Activated T-cell treated with anti-CD3 and anti-CD28 coated beads, Interleukin-2, amount 50 U/mL, for 72 hours (primary cell): ENCODE measurements at places on chromosomes 3 and 15.

DNA sequence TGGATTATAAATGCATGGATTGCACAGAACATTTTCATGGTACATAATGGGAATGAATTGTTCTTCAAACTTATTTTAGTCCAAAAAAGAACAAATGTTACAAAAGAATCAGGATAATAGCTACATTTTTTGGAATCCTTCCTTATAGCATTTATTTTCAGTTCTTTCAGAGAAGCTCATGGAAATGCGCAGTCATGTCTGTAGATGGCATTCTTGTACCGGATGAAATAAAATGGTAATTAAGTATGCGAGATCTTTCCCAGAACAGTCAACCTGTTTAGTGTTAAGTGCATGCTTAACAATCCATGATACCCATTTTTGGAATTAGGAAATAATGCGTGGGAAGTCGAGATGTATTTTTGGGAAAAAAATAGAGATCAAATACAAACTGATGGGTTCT is 38.2 kb upstream of the GOLGA8B start:
- no peak for DNase-seq
- H3K36me3 ChIP-seq = no peaks in the 10 kb centered on the region
- no peaks in the 10 kb centered on the region for H3K4me1 ChIP-seq
- H3K27me3 ChIP-seq = peaks cover 29% of the 10 kb centered on the region
- no peak overlapping the region for H3K27ac ChIP-seq

DNA sequence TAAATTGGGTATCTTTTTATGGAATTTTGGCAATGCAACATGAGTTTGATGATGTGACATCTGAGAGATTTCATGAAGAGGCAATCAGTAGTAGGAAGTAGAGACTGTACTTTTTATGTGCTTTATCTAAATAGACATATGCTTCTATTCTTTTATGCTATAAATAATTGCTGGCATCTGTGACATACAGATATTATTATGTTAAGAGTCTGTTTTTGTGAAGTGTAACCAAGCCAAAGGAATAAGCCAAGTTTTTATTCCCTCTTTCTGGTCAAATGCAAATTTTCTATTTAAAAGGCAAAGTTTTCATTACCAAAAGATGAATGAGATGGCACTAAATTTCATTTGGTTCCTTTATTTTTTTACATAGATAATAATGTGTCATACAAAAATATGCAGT is 32.4 kb downstream of the PYDC2 start:
- no peak overlapping the region for H3K4me3 ChIP-seq
- no peak overlapping the region for H3K27ac ChIP-seq
- DNase-seq = no peak
- H3K4me1 ChIP-seq = no peaks in the 10 kb centered on the region
- H3K36me3 ChIP-seq = no peaks in the 10 kb centered on the region
- H3K27me3 ChIP-seq = no peaks in the 10 kb centered on the region

DNA sequence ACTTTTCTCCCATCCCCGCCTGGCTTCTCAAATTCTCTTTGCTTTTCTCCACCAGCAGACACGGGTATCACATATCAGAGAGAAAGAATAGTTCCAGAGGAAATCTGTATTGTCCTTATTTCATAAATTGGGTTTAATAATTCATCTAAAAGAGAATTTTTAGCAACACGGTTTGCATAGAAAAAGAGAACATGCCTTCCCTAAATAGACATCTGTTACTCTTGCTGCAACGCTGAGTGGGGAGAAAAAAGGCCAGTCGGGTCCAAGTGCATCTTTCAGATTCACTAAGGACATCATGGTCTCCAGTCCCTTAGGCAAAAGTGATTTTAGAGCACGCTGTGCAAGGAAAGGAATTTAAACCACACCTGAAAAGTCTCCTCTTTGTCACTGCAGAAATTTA is 201.3 kb downstream of the ABHD5 start:
- no peak overlapping the region for H3K27ac ChIP-seq
- DNase-seq = no peak
- peaks cover 50% of the 10 kb centered on the region for H3K27me3 ChIP-seq
- H3K36me3 ChIP-seq = no peaks in the 10 kb centered on the region

GRCh38 chr15:36344887-36345286 is 234.5 kb upstream of the CDIN1 start:
- H3K4me1 ChIP-seq = no peaks in the 10 kb centered on the region
- DNase-seq = no peak
- H3K27me3 ChIP-seq = no peaks in the 10 kb centered on the region
- no peak overlapping the region for H3K4me3 ChIP-seq
- no peak overlapping the region for H3K27ac ChIP-seq
- H3K36me3 ChIP-seq = no peaks in the 10 kb centered on the region

DNA sequence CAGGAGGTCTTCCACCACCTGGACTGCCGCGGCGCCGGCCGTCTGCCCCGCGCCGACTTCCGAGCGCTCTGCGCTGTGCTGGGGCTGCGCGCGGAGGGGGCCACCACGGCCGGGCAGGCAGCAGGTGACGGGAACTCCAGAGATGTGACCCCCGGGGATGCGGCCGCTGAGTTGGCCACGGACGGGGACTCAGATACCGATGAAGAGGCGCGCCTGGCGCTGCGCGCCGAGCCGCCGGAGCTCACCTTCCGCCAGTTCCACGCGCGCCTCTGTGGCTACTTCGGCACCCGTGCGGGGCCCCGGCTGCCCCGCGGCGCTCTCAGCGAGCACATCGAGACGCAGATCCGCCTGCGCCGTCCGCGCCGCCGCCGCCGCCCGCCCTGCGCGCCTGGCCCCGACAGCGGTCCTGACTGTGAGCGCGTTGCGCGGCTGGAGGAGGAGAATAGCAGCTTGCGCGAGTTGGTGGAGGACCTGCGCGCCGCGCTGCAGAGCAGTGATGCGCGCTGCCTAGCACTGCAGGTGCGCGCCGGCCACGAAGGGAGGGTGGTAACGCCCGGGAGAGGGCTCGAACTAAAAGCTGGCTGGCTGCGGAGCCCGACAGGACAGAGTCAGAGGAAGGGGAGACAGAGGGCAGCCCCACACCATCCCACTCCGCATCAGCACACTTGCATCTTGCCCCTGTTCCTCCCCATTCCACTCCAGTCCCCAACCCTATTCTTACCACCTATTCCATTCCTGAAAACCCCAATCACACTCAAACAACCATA is 885 bp downstream of the EFCC1 start:
- DNase-seq = peak; percentile 57
- H3K4me1 ChIP-seq = peaks cover 36% of the 10 kb centered on the region
- peaks cover 41% of the 10 kb centered on the region for H3K27me3 ChIP-seq
- H3K36me3 ChIP-seq = no peaks in the 10 kb centered on the region
- no peak overlapping the region for H3K27ac ChIP-seq

DNA sequence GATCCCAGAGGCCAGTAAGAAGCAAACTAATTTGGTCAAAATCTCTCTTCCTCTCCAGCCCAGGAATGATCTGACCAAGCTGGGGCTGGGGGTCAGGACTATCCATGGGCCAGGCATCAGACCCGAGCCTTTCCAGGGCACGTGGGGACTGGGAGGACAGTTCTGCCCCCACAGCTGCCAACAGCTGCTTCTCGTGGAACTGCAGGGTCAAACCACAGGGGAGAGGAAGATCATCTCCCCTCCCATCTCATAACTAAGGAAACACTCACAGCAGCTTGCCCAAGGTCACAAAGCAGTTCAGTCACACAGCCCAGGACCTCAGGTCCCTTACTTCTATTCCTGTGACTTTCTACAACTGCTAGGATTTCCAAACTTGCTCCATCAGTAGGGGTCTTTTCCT is 47.1 kb downstream of the DAPK2 start:
- H3K4me1 ChIP-seq = peaks cover 41% of the 10 kb centered on the region
- peaks cover 22% of the 10 kb centered on the region for H3K27me3 ChIP-seq
- H3K36me3 ChIP-seq = no peaks in the 10 kb centered on the region
- no peak overlapping the region for H3K27ac ChIP-seq

GRCh38 chr15:94127006-94127405 is 104.4 kb upstream of the MCTP2 start:
- no peaks in the 10 kb centered on the region for H3K27me3 ChIP-seq
- no peak overlapping the region for H3K27ac ChIP-seq
- no peak overlapping the region for H3K4me3 ChIP-seq
- H3K36me3 ChIP-seq = no peaks in the 10 kb centered on the region

DNA sequence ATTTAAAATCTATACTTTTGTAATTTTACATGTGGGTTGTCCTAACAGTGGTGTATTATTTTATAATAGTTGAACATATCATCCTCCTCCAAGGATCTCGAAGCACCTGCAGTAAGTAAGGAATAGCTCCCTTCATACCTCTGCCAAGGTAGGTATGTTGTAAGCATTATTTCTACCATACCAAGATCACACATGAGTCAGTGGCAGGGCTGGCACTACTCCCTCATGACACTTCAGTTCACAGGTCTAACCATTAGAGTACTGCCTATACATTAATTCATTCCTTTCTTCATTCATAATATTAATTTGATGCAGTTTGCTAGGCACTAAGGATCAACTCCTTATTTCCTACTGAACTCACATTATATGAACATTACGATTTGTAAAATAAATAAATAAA is 11.9 kb upstream of the LEKR1 start:
- DNase-seq = no peak
- H3K4me1 ChIP-seq = peaks cover 48% of the 10 kb centered on the region
- no peak overlapping the region for H3K4me3 ChIP-seq

DNA sequence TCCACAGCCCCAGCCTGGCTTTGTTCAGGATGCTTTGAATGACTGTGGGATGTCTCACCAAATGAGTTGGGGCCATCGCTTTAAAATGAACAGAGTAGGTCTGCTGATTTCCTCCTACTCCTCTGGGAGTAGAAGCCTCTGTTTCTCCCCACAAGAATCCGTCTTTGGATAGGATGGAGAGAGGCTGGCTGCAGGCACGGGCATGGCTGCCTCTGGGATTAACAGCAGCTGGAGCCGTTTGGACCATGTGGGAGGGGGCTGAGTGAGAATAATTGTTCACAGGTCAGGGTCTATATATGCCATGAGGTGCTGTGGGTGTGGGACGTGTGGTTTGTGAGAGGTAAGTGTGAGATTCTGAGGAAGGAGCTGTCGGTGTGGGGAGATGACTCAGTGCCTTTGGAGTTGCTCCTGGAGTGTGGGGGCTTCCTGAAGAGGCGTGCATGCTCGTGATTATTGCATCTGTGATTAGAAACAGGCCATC is 48.0 kb upstream of the APEH start:
- H3K36me3 ChIP-seq = peaks cover 2% of the 10 kb centered on the region
- no peak overlapping the region for H3K4me3 ChIP-seq
- no peak overlapping the region for H3K27ac ChIP-seq
- H3K4me1 ChIP-seq = peaks cover 15% of the 10 kb centered on the region
